ENCODE measurements at places on chromosomes 4 and X. TPM values are rescaled to one million over a fixed set of nuclear protein-coding genes. Genes with fewer than 3 reads are reported as not detected.

The BMPR1B gene
- 13.9 TPM for total RNA-seq

The TLR3 gene
- 13.8 TPM for total RNA-seq

The DNAAF6 gene
- total RNA-seq, result not detected

DNA sequence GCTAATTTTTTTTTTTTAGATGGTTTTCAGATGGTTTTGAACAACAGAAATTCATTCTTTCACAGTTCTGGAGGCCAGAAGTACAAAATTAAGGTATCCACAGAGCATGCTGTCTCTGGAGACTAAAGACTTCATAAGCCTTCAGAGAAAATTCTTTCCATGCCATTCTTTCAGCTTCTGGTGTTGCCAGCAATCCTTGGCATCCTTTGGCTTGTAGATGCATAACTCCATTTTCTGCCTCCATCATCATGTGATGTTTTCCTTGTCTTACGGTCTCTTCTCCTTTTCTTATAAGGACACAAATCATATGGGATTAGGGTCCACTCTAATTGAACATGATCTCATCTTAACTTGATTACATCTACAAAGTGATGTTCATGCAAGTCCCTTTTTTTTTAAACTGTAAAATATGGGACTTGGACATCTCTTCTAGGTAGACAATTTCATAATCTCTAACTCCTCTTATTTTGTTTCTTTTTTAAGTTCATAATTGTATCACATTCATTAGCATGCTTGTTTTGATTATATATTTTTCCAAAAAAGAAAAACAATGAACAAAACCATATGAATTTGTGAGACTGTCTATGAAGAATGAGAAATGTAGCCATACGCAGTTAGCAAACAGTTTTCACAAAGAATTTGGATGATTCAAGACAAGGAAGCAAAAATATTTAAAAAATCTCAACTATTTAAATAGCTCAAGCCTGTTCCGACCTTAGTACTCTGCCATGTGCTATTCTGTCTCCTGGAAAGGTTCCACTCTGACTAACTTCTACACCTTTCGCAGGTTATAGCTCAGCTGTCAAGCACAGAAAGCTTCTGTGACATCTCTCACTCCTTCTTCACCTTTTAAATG is 53.1 kb upstream of the GIMD1 start:
- DNase-seq, result no peak

DNA sequence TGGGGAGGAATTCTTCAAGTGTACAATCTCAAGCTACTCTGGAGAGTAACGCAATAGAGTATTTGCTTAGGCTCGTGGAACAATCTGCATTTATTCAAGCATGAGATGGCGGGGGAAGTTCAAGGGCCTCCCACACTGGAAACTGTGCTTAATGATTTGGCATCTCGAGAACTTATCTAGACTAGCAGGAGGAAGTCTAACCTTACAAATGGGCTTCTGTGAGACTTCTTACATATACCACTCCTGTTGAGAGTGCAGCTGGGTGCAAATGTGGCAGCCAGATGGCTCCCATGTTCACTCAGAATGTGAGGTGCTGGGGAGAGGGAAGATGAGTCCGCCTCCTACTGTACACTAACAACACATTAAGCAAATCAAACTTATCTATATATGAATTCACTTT is 29.3 kb upstream of the PTPN13 start:
- no peak for DNase-seq

GRCh38 chrX:151694661-151695582 is at the start of gene PRRG3:
PRRG3 (plus strand) TSS chrX:151695458; CDS start chrX:151698815, 3,357 bp downstream.
- DNase-seq, result peak; percentile 75

DNA sequence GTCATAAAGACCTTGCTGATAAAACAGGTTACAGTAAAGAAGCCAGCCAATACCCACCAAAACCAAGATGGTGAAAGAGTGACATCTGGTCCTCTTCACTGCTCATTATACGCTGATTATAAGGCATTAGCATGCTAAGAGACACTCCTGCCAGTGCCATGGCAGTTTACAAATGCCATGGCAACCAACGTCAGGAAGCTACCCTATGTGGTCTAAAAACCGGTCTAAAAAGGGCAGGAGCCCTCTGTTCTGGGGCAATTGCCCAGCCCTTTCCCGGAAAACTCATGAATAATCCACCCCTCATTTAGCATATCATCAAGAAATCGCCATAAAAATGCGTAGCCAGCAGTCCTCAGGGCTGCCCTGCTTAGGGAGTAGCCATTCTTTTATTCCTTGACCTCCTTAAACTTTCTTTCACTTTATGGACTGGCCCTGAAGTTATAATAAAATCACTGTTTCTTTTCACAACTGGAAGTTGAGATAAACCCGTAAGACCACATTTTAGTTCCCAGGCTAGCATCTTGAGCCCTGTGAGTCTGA is 260.5 kb upstream of the FAT1 start:
- DNase-seq, result no peak

DNA sequence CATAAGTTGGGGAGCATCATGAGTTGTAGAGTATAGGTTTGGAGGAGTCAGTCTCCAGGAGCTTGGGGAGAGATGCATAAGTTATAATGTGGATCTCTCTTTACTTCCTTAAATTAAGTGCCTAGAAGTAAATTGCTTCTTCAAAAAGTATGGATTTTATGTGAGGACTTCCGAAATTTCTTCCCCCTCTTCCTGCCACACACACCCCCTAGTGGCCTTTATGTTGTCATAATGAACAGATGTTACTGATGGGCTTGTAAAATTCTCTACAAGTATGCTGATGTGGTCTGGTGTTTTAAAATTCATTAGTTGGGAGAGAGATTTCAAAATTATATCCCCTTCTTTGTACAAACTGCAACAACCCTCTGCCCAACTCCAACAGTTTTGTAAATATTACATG is 2.3 kb upstream of the METTL14 start:
- DNase-seq, result no peak

The SOD3 gene
- 289 TPM for total RNA-seq

The CLDN34 gene
- total RNA-seq, result not detected

DNA sequence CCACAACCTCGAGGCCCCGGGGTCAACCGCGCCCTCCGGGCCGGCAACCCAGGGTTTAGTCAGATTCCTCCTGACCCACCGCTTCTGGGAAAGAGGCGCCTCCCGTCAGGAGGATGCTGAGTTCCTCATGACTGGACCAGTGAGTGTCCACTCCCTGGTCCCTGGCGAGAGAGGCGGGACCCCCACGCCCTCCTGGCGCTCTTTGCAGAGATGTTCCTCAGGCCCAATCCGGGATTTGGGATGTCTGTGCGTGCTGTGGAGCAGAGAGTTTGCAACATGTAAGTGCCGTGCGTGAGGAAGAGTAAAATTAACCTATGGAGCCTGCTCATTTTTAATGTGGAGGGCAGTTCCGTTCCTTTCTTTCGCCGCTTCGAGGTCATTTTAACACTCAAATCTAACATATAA is 824 bp upstream of the UGDH start:
- DNase-seq, result peak; percentile 97

The MID2 gene
- total RNA-seq, result 43.4 TPM

GRCh38 chr4:15234116-15234855 is 193.5 kb upstream of the C1QTNF7 start:
- DNase-seq, result no peak

The SPANXN4 gene
- total RNA-seq, result not detected

The CD38 gene
- total RNA-seq, result 16.1 TPM

GRCh38 chrX:124388562-124388961 is 42.2 kb downstream of the SH2D1A start:
- DNase-seq, result no peak

The GAGE12E gene
- total RNA-seq, result not detected

DNA sequence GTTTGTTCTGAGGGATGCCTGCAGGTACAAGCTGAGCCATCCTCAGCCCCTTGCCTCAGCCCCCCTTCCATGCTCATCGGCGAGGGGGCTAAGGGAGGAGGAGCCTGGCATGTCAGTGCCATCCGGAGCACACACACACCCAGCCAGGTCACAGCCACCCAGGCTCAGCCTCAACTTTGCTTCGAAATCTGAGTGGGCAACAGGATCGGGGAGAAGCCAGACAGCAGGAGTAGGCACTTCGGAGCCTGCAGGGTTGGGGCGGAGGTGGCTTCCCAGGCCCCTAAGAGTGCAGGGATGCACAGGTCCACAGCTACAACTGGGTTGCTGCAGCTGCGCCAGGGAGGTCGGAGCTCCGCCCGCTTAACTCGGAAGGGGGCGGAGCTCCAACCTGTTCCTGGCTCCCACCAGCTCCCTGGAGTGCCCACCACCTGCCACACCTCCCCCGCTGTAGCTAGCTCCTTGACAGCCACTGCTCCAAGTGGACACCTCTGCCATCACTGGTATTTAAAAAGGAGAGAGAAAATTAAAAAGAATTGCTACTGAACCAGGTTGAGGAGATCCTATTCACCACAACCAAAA is 192.9 kb upstream of the GALNT7 start:
- no peak for DNase-seq

GRCh38 chrX:150887906-150888465 is 10.5 kb downstream of the CD99L2 start:
- no peak for DNase-seq

DNA sequence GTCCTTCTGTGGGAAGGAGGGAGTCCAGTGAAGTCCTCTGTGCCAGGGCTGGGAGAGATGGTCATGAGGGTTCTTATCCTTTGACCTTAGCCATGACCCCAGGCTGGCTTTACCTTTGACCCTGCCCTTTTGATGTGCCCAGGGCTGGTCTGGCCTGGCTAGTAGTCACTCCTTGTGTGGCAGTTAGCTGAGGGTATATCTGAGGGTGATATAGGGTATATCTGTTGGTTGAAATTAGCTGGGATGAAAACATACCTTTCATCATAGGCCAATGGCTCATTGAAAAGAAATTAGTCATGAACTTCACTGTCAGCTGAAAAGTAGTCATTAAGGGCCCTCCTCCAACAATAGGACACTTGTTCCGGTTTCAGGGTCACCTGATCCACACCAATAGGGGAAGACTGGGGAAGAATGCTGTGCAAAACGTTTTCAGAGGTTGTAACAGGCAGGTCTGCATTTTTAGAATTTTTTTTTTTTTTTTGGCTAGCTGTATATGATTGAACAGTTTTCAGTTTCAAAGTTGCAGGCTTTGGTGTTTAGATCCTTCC is 74.6 kb upstream of the STOX2 start:
- no peak for DNase-seq

DNA sequence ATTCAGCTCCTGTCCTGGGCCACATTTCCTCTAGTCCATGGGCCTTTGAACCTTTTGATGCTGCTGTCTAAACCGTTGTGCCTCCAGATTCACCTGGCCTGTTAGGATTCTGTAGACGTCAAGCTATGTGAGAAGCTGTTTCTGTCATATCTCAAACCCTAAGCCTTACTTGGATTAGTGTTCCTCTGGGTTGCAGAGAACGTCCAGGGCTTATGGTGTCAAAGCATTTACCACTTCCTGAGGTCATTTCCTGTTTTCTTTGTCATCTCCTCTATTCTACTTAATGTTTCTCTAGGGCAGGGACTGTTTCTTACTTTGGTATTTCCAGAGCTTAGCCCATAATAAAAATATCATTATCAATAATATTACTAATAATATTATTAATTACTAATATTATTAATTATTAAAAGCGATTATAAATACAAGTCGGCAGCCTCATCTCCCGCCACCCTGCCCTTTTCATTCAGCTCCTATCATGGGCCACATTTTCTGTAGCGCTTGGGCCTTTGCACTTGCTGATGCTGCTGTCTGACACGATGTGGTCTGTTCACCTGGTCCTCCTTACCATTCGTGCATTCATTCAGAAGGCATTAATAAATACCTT is 19.1 kb downstream of the PRIMPOL start:
- DNase-seq, result no peak

The ARSD gene
- 11.7 TPM for total RNA-seq

DNA sequence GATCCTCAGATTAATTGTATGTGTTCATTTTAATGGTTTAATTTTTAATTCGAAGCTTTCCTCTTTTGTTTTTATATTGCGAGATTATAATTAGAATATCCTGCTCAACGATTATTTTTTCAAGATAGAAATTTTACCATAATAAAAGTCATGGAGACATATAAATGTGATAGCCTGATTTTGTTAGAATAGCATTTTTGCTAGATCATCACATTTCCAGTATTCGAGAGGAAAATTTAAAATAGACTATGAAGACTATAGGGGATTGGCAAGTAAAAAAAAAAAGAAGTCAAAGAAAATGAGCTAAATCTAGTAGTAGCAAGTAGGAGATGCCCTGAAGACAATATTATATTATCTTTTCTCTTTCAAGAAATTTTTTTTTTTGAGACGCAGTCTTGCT is 60.6 kb downstream of the TENM3 start:
- DNase-seq, result no peak

DNA sequence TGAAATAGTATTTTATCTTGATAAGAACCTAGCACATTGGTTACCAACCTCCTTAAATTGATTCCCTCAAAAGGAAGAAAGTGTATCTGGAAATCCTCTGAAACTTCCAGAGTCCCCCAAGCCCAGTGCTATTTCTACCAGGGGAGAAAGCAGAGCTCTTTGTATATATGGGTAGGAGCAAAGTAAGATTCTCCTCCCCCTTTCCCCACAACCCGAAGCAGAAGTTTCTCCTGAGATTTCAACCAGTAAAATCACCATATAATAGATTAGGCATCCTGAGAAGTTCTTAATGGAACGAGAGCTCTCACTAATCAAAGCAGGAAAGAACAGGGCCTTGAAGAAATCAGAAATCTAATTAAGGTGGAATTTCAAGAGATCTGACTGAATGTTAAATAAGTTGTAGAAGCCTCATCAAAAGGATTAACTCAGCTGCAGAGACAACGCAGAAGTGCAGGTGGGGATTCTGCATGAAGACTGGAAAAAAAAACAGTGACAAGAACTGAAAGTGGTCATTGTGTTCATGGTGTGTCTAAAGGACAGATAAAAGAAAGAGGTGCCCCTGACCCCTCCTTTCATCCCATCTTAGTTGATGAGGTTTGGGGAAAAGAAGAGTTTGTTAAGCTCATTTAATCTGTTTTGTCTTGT is 39.1 kb downstream of the VSIG4 start:
- DNase-seq, result no peak

GRCh38 chr4:139555705-139556070 is 331 bp downstream of the SETD7 start:
- DNase-seq, result peak; percentile 89

The EPGN gene
- total RNA-seq, result not detected

DNA sequence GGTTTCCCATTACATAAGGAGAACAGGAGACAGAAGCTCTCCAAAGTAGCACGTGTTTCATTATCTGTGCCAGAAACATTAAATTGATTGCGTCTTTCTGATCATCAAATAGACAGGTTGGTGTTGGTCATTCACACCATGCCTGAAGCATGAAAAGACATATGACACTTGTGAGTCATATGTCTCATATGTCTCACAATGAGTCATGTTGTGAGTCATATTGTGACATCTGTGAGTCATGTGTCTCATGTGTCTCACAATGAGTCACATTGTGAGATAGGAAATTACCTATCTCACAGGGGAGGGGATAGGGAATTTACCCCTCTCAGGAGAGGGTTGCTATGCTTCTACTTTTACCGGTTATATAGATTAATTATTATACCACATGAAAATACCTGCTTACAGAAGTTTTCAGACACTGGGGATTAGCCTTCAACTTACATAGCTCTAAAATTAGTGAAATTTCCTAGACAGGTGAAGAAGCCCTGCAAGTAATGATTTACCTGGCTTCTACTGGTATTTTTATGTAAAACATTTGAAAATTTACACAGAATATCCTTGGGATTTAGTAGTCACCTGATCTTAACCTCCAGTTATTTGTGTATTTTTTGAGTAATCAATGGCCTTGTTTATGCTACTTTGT is 80.8 kb downstream of the NPFFR2 start:
- no peak for DNase-seq

GRCh38 chrX:17448188-17448587 is 73.2 kb downstream of the NHS start:
- no peak for DNase-seq

GRCh38 chrX:110374559-110374958 is 15.9 kb downstream of the RTL9 start:
- DNase-seq, result no peak

GRCh38 chr4:153669838-153670237 is 14.2 kb upstream of the TLR2 start:
- no peak for DNase-seq

- no peak for DNase-seq
Measured at GRCh38 chrX:45935408-45935807, 609.8 kb downstream of the ZNF674 start.

Data from posterior vena cava (tissue), 2 donors.